GM12891 (cell line): ENCODE measurements at places on chromosomes 2 and 18.

DNA sequence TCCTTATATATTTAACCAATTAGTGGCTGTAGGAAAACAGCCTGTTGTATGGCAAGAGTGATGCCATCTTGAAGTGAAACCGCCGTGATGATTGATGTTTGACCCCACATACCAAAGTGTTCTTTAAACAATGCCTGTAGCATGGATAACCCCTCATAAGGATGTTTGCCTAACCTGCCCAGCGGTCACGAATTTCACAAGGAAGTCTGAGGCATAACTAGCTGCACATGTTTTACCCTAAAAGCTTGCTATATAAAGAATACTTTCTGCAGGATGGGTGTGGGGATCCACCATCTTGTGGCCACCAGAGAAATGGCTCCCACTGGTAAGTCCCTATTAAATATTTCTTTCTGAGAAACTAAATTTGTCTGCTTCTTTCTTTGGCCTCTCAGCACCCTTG lies 68.7 kb downstream of the ZDBF2 start:
- no peak for DNase-seq

DNA sequence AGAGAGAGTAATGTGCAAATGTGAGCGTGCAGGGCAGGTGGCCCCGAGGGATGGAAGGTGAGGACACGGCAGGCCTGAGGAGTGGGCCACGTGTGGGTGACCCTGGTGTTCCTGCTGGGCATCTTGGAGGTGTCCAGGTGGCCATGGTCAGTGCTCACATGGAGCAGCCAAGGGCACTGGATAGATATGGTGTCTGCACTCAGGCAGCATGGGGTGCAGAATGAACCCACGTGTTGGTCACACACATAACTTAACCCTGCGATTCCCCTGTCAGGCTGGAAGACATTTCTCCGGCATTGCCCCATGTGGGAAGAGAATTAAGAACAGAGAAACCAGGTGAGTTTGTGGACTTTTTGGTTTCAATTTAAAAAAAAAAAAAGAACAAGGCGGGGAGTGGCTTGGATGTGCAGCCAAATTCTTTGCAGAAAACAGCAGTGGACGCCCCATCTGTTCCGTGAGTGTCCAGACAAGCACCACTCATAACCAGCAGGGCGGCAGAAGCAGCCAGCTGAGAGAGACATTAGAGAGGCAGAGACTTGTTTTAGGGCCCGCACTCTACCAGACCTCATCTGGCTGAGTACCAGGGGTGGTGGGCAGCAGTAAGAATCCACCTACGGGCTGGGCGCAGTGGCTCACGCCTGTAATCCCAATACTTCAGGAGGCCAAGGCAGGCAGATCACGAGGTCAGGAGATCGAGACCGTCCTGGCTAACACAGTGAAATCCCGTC lies 249.8 kb downstream of the ACKR3 start:
- DNase-seq, result no peak

- no peak for DNase-seq
Measured at GRCh38 chr2:197164141-197164754, 146.3 kb downstream of the ANKRD44 start.

- DNase-seq, result peak; percentile 25
Measured at GRCh38 chr2:190718652-190719526, 70.0 kb downstream of the NAB1 start.

DNA sequence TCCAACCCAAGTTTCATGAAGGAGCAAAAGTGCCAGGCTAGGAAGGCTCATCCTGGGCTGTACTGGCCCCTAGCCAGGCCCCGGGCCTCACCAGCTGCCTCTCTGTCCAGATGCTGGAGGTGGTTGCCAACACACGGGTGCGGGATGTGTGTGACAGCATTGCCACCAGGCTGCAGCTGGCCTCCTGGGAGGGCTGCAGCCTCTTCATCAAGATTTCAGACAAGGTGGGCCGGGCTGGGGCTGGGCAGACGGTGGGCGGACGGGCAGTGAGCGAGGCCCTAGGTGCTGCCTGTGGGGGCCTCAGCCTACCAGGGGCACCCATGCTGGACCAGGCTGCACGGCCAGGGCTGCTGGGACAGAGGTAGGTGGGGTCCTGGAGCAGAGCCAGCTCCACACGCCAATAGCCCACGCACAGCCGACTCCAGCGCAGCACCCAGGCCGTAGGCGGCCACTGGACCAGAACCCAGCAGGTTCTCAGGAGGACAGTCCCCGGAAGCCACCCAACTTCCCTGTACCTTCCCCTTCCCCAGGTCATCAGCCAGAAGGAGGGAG lies 11.8 kb upstream of the GPR17 start:
- no peak for DNase-seq

- DNase-seq, result no peak
Measured at GRCh38 chr18:51253476-51253875, 56.0 kb upstream of the MEX3C start.

DNA sequence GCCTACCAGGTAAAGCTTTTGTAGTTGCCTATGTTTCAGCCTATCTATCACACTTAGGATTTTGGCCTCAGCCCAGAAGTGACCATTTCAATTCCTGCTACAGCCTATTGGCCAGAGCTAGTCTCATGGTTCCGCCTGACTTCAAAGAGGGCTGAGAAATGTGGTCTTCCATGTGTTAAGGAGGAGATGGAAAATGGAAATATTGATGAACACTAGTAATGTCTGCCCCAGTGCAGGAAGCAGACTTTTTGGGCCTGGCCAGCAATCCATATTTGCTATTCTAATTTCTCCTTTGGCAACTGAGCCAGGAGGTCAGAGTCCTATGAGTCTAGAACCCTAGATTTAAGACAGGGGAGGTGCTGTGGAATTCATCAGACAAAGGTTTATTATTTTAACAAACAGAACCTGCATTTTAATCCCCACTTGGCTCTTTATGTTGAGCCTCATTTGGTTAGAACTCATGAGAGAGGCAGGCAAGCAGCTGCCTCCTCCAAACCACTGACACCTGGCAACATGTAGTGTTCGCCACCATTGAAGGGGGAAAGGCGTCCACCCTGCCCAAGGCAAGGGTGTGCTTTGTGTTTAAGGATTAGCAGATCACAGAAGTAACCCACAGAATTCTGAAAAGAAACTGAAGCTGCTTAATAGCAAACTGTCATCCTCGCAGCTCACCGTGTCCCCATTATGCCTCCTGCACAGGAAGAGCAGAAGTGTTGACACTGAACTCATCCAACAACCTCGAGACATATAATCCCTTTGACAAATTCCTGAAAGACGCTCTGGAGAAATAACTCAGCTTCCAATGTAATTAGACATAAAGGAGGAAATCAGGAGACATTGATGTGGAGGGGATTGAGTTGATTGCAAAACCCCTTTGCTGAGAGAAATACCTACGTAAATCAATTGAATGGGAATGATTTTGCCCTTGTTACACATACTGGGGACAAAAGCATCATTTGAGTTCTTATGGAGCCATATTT lies 47.7 kb upstream of the SCG2 start:
- no peak for DNase-seq

DNA sequence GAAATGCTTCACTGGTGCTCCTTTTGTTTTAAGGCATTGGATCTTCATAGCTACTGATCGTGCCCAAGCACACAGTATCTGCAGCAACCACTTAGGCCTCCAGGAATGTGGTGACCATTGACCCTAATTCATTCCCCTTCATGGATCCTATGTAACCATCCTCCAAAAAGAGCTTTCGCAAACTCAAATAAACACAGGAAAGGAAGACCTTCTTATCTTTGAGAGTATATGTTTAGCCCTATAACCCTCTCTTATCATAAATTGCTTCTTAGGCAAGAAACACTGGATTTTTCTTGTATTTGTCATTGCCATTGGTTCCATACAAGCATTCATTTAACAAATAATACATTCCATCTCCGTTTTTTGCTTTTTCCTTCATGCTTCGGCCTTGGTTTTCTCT lies 4.1 kb upstream of the TTR start:
- no peak for DNase-seq

DNA sequence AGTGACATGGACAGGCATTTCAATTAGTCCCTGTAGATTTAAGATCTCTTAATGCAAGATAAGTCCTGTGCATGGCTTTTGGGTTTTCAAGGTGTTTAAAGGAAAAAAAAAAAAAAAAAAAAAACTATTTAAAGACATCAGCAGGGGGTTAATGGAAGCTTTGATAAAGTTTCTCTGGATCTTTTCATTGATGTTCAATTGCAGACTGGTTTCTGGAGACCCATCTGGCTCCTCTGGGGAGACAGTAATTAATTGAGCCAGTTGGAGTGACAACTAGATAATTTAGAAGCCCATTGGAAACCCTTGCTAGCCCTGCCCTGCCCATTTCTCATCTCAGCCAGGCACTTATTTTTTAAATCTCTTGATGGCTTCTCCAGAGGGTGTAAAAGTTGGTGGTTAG lies 98.7 kb downstream of the EPHA4 start:
- DNase-seq, result no peak

GRCh38 chr2:7813541-7814292 lies 868.1 kb upstream of the ID2 start:
- no peak for DNase-seq

DNA sequence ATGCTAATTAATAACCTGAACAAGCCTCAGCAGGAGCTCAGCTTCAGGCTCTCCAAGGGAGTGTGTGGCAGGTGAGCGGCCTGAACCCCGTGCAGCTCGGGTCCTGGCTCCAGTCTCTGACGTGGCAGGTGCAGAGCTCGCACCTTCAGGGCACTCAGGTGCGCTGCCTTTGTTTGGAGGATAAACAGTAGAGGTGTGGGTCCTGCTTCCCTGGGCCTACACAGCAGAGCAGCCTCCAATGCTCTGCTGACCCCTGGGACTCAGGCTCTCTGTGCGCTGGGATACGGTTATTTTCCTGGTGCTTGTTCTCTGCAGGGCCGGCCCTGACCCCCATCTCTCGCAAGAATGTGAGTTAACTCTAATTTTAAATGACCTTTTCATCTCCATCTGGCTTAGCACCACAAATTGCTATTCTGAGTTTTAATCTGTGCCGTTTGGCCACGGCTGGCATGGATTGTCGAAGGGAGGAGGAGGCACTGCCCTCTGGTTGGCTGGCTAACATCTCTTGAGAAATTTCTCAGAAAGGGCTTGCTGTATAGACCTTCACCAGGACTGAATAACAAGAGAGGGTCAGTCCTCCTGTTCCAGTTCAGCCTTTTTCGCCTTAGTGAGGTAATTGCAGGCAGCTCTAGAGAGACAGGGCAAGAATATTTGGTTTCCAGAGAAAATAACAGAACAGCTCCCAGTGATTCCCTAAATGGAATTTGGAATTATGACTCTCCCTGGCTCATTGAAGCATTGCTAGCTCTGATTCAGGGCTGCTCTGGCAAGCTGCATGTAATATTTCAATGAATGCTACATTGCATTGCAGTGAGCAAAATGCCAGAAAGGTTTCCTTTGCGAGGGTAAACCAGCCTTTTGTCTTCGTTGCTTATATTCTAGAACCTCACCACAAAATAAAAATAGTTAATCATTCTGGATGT lies 161.8 kb downstream of the DCDC2C start:
- DNase-seq, result no peak

- DNase-seq, result no peak
Measured at GRCh38 chr2:143550500-143550899, 421.3 kb downstream of the ARHGAP15 start.

GRCh38 chr2:241540771-241541561 lies 17.6 kb upstream of the BOK start:
- DNase-seq, result peak; percentile 84

- no peak for DNase-seq
Measured at GRCh38 chr2:85758361-85759256, 4.8 kb downstream of the ATOH8 start.

DNA sequence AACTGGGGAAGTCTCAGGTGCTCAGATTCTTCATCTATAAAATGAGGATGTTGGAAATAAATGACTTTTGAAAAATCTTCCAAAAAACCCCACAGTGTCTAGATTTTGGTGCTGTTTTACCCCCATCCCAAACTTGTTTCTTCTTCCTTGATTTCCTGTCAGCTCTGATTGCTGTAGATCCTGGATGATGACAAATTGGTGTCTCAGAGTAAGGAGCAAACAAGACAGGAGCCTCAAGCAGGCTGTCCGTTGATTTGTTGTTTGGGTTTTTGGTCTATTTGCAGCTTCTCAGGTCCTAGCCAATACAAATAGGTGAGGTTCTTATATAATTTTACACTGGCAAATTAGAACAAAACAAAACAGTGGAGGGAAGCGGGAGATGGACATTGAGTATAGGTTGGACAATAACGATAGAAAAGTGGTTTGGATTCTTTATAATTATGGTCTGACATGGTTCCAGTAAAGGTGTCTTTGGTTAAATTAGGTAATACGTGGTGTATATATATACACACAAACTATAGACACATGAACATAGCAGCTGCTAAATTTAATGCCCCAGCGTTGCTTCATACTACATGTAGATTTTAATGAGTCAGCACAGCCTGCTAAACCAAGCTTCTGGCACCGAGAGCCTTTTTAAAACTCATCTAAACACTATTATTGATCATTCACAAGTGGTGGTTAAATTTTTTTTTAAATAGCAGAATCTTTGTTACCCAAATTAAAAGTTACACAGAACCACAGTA lies 142.5 kb downstream of the FMNL2 start:
- no peak for DNase-seq

- DNase-seq, result no peak
Measured at GRCh38 chr18:54946149-54946581, 13.1 kb downstream of the CCDC68 start.

GRCh38 chr2:501130-501529 lies 176.1 kb downstream of the TMEM18 start:
- no peak for DNase-seq

DNA sequence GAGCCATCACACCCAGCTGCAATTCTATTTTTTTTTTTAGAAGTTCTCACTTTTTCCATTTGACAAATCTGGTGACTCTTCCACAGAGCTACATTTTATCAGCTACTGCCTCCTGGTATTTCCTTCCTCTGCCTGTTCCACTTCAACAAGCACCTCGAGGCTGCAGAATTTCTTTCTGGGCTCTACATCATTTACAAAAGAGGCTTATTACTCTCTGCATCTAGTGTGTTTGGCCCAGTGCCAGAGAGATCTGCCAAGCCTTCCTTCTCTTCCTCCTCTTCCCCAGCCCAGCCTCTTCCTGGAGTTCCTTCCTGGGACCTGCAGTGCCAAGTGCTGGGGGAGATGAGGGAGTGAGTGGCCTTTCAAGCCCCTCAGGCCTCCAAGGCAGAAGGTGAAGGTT lies 119.6 kb upstream of the ITGA6 start:
- DNase-seq, result no peak

DNA sequence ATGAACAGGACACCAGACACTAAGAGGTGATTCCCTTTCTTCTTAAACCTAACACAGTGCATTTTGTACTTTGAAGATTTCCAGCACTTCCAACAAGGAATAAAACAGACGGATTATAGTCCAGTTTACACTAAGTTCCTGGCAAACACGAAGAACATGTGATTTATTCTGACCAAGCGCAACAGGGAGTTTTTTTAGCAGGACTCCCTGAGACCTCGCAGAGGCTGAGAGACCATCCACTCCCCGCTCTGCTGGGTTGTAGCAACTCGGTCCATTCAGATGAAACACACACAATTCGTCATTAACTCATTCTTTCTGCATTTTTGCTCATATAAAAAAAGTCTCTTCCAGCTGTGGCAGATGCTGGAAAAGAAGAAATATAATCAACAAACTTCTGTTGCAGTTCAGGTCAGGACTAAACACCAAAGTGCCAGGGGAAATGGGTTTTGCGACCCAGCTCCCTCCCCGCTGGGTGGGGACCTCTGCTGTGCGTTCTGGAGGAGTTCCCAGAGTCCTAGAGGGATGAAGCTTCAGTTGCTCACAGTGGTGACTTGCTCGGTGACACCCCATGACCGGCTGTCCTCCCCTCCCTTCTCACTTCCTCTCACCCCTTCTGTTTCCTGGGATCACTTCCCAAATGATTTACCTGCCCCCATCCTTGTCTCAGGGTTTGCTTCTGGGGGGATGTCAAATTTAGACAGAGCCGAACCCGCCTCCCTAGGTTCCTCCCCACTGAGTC lies 52.5 kb downstream of the KCNF1 start:
- no peak for DNase-seq
